H7 (cell line): ENCODE measurements at places on chromosomes 16 and 17. TPM values are rescaled to one million over a fixed set of nuclear protein-coding genes. Genes with fewer than 3 reads are reported as not detected.

GRCh38 chr17:80421381-80422090, 6.6 kb downstream of the ENDOV start:
- DNase-seq = peak; percentile 67

- peak; percentile 84 for DNase-seq
Measured at GRCh38 chr16:71421911-71422310, 19.9 kb downstream of the TLE7 start.

WNT3 gene
- total RNA-seq = 29.9 and 31.9 TPM in 2 replicates

NKD1 gene
- 1.1 and 1.2 TPM in 2 replicates for total RNA-seq

CCDC154 gene
- total RNA-seq = 0.11 TPM in 1 of 2 replicates, not detected in the other

JPH3 gene
- 24.0 and 25.6 TPM in 2 replicates for total RNA-seq
